ENCODE measurements at places on chromosomes 4 and X.

DNA sequence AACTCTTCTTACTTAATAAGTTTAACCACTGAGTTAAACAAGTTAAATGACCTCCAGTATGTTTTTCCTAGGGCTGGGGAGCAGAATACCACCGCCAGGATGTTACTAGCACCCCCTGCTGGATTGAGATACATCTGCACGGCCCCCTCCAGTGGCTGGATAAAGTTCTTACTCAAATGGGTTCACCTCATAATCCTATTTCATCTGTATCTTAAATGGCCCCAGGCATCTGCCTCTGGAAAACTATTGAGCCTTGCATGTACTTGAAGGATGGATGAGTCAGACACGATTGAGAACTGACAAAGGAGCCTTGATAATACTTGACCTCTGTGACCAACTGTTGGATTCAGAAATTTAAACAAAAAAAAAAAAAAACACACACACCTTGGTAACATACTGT lies 61.5 kb upstream of the MMAA start:
- DNase-seq = peak; percentile 48

DNA sequence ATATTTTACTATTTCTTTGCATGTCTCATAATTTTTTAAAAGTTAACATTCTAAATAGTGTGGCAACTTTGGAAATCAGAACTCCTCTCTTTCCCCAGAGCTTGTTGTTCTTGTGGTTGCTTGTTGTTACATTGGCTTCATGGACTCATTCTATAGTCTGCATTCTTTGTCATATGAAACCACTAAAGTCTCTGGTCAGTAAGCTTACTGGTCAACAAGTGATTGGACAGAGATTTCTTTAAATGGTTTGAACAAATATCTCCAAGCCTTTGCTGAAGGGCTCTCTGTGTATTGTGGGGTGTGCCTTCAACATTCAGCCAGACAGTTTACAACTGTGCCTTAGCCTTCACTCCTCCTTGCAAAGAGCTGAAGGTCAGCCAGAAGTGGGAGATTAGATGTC lies 147.2 kb downstream of the OPHN1 start:
- no peak for DNase-seq

DNA sequence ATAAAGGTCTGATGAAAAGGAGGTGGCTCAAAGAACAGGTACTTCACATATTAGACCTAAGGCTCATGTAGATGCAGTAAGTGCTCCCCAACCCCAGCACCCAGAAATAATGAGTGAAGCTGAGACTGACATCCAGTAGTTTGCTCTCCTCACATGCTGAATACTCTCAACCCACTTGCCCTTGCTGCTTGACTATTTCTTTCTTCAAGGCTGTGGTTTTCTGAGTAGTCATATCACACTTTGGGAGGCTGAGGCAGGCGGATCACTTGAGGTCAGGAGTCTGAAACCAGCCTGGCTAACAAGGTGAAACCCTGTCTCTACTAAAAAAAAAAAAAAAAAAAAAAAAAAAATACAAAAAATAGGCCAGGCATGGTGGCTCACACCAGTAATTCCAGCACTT lies 51.5 kb upstream of the PRPS1 start:
- no peak for DNase-seq

DNA sequence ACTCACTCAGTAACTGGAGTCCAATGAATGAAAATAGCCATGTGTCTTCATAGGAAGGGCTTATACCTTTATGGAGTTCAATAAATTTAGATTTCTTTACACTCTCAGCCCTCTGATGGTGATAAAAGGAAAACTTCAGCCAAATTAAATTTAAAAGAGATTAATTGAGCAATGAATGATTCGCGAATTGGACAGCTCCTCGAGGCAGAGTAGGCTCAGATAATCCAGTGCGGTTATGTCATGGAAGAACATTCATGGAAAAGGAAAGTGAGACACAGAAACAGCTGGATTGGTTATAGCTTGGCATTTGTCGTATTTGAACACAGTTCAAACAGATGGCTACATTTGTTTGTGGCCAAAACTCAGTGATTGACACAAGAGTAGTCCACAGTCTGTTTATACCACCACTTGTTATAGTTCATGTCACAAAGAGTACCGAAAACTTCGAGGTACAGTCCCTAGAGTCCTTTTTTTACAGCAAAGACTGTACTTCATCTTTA lies 54.6 kb upstream of the TACR3 start:
- DNase-seq = no peak

DNA sequence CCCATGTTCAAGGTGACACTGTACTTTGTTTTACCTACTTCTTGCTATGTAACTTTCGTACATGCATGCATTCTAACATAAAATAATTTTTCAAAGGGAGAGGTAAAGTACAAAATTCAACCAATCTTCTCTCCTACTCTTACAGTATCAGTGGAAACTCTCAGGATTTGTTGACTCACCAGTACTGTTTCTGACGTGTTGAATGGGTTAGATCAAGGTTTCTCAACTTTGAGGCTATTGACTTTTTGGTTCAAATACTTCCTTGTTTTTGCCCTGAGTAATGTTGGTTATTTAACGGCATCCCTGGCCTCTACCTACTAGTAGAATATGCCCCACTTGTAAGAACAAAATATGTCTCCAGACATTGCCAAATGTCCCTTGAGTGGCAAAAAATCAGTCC lies 94.6 kb upstream of the SMAD1 start:
- DNase-seq = no peak

- no peak for DNase-seq
These were observed 64.3 kb downstream of the RASL11B start for GRCh38 chr4:52926196-52926974.

- no peak for DNase-seq
These were observed 495.2 kb downstream of the MID1IP1 start for GRCh38 chrX:39296472-39296871.

DNA sequence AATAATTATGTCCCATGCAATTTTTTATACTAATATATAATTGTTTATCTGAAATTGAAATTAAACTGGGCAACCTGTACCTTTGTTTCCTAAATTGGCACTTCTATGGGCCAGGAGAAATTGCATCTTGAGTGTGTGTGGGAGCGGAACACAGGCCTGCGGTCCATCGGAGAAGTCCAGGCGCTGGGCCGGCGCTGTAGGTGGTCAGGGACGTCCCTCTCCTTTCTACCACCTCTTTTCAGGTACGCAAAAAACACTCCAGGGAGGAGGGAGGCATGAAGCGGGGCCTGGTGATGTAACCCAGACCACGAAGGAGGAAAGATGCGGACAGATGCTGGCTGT lies 717 bp downstream of the MGAT4D start:
- DNase-seq = no peak

Measured in NCI-H1417 (cell line).